ENCODE measurements at places on chromosomes 6 and 20.

DNA sequence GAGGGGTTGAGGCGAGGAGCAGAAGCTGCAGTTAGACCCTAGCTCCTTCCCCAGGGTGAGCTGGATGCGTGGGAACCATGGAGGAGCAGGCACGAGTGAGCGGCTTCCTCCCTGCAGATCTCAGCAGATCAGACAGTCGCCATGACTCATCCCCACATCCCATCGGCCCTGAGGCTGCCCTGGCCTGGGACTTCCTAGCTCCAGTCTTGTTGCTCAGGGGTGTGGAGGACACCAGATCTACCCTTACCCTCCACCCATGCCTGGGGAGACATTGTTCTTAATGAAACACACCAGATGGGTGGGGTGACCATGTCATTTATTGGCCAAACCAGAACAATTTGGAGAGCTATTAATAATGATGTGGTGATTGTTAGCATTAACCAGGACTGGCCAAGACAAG lies 36.3 kb upstream of the TGM2 start:
- DNase-seq = no peak

GRCh38 chr20:62925420-62926228 lies 681 bp downstream of the DIDO1 start:
- no peak for DNase-seq

DNA sequence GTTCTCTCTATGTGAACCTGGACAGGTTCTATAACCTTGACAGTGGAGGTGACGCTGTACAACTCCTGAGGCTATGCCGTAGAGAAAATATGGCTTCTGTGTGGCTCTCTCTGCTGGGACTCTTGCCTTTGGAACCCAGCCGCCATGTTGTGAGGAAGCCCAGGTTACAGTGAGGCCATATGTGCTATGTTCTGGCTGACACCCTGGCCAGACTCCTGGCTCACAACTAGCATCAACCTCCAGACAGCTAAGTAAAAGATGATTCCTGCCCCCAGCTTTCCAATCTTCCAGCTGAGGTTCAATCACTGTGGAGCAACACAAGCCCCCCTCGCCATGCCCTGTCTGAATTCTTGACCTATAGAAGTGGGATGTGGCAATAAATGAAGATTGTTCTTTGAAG lies 57.0 kb downstream of the PPP1R3G start:
- DNase-seq = no peak

DNA sequence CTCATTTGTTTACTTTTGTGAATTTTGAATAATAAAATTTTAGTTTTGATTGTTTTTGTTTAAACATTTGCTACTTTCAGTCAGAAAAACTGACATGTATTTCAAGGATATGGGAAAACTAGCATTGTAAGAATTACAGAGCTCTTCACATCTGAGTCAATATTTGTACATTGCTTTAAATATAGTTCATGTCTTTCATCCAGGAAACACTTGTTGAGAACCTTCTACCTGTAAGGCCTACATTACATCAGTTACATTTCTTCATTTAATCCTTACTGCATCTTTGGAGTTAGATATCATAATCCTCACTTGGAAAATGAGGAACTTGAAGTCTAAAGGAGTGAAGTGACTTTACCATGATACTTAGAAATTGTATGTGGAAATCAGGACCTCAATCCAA lies 242.9 kb downstream of the KCNQ5 start:
- no peak for DNase-seq

Data from frontal cortex (tissue), 4 donors.